Activated CD8-positive, alpha-beta memory T cell treated with anti-CD3 and anti-CD28 coated beads, Interleukin-2, amount 10 ng/mL, durations not matched to agents 7 days and 5 days (primary cell): ENCODE measurements at places on chromosomes 11 and 22. TPM values are rescaled to one million over a fixed set of nuclear protein-coding genes. Genes with fewer than 3 reads are reported as not detected.
A peak's percentile ranks its signal among the peaks of the same experiment; 100 is the strongest.

DNA sequence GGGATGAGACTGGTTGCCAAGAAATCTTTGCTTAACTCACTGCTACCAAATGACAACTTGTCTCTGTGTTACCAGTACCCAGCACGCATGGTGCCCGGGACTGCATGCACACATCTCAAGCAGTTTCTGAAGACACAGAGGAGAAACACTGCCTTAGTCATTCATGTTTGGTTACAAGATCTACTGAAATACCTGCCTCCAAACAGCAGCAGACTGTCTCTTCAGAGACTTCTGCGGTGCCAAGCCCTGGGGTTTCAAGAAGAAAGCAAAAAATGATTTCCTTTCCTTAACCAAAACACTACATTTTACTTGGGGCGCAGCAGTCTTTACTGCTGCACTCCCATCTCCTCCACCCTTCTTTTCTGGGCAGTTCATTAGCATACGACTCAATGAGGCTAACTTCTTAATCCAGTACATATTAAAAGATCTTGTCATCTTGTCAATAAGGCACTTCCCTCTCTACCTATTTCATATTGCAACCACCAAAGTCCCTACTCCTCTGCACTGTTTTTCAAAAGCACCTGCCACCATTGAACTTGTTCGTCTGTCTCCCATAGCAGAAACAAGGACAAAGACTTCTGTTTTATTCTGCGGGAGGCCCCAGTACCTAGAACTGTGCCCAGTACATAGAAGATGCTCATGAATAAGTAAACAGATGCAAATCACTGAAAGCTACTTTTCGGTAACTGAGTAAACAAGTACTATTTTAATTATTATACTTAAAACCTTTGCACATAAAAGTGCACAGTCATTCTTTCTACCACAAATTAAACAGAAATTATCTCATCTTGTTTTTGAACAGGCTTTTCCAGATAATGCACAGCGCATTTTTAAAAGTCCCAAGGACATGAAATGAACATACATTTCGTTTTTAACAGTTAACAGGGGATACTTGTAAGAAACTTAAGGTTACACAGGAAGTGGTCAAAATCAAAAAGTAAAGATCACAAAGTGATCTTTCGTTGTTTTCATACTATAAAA lies 4.0 kb downstream of the NAP1L4 start:
- peak; percentile 55 for DNase-seq

DNA sequence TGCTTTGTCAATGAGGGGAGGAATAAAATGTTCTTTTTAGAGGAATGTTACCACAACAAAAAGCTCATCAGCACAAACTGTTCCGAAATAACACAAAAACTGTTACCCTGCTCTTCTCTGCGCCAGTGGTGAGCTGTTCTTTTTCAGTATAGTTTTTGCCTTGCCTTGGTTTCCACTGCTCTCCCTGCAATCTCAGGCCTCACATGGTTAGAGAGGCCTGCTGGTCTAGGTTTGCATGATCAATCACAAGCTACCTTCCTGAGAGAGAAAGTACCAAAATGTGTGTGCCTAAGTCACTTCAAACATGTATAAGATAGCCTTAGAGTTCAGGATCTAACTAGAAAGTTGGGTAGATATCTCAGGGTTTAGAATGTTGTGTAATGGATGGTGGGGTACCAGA lies 114.6 kb downstream of the STIM1 start:
- DNase-seq: no peak

GRCh38 chr11:95867105-95867504 lies 56.8 kb downstream of the MTMR2 start:
- DNase-seq: no peak

The EXPH5 gene
- total RNA-seq: 0.96 TPM

DNA sequence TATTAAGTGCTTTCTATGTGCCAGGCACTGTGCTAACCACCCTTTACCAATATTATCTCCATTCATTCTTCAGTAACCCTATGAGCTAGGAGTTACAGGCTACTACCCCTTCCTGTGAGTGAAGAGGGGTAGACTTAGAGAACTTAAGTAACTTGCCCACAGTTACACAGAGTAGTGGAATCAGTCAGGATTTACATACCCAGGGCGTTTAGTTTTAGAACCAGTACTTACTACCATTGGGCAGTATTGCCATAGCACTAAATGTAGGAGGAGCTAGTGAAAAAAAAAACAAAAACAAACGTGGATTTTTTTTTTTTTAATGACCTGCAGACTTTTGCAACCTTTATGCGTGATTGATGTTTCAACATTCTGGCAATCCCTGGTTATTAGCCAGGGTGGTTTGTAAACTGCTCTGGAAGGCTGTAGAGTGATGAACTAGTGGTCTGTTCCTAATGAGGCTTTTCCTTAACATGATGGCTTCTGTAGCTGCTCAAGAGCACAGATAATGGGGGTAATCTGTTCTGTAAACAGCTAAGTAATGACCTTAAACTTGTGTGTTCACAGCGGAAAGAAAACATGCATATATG lies 11.4 kb downstream of the TBCEL start:
- no peak for DNase-seq

- DNase-seq: no peak
These were observed 110.8 kb downstream of the WNT7B start for GRCh38 chr22:45866126-45866645.

The TUBA8 gene
- total RNA-seq: 1.7 TPM

- no peak for DNase-seq
These were observed 126.8 kb upstream of the RAG2 start for GRCh38 chr11:36724742-36725385.

The PHETA2 gene
- total RNA-seq: 2.5 TPM

DNA sequence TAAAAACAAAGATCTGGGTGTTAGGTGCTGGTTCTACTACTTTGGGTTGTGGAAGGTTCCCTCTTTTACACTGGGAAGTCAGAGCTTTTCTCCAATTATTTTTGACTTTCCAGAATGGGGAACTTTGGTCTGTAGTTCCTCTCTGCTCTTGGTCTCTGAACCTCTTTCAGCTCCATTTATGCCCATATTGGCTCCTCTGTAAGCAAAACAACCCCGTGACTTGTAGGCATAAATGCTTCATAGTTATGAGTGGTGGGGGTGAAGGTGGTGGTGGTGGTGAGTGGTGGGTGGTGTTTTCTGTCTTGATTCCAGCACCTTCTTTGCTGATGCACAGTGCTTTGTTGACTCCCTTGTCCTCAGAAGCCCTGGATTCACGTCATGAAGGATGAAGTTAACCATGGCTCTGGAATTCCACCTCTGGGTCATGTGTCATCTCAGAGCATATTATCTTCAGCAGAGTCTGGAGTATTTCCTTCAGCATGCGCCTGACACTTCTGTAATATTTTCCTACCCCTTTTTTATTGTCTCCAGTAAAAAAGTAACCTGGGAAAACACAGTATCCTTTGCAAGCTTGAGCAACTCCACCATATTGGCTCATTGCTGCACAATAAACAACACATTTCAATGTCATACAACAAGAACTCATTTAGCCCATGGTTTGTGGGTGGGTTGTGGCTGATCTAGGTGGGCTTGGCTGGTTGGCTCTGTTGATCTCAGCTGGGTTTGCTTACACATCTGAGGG lies 24.1 kb upstream of the GRK3 start:
- no peak for DNase-seq

DNA sequence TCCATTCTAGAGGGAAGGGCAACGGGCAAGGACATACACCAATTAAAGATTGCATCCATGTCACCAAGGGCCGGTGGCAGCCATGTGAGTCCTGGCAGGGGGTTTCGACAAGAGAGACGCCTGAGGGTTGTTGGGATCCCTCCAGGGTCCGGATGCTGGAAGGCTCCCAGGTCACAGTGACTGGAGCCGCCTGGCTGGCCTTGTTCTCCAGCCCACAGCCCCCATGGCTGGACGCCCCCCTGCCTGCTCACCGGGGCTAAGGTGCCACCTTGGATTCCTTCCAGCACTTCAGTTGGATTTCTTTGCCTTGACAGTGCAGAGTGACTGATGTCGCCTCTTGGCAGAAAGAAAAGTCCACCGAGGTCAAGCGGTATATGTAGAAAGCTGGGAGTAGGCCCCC lies 42.6 kb downstream of the ANO1 start:
- DNase-seq: no peak

DNA sequence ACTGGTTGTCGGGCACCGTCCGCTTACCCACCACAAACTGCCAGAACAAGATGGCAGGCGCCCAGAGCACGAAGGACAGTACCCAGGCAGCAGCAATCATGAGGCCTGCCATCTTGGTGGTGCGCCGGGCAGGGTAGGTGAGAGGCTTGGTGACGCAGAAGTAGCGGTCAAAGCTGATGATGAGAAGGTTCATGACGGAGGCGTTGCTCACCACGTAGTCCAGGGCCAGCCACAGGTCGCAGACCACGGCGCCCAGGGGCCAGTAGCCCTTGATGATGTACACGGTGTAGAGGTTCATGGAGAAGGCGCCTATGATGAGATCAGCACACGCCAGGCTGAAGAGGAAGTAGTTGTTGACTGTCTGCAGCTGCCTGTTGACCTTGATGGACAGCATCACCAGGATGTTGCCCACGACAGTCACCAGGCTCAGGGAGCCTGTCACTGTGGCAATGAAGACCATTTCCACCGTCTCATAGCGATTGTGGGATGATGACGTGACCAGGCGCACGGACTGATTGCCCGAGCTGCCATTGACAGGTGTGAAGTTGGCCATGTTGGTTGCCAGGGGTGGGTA lies 4.6 kb downstream of the MDK start:
- no peak for DNase-seq

The MCHR1 gene
- total RNA-seq: not detected

GRCh38 chr22:19180740-19181410 lies 2.3 kb upstream of the SLC25A1 start:
- DNase-seq: no peak

The HBB gene
- total RNA-seq: not detected

The CSRP3 gene
- total RNA-seq: not detected

DNA sequence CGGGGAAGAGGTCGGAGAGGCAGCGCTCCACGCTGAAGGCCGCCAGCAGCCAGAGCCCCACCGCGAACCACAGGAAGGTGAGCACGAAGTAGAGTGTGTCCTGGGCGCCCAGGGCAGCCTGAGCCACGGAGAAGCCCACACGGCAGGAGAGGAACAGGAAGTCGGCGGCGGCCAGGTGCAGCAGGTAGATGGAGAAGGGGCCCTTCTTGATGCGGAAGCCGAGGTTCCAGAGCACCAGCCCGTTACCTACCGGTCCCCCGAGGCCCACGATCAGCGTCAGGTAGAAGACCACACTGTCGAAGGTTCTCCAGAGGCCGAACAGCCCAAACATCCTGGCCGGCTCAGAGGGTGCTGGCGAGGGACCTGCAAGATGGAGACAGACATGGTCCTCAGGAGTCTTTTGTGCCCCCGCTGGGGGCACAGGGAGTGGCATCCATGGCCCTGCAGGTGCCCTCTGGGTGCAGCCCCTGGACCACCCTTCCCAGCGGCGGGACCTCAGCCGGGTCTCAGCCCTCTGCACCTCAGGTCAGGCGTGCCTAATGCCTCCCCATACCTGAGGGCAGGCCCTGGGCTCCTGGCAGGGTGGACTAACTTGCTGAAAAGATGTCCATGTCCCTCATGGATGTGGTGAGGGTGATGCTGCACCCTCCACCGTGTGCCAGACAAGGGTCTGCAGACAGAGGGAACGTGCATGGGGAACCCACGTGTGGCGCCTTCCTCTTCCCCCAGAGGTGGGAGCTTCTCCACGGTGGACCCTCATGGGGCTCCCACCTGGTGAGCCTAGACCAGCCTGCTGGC lies at the start of gene MRGPRG:
Gene MRGPRG, minus strand, starts transcription at position 331 of the 798 bp plus-strand sequence. Its CDS starts 0 bp downstream, at position 331.
- no peak for DNase-seq

The CRYAB gene
- total RNA-seq: not detected

- DNase-seq: no peak
These were observed 311.5 kb downstream of the MN1 start for GRCh38 chr22:27490080-27490479.

GRCh38 chr11:41826085-41826484 lies 366.6 kb upstream of the LRRC4C start:
- no peak for DNase-seq

The MUC5B gene
- total RNA-seq: not detected

DNA sequence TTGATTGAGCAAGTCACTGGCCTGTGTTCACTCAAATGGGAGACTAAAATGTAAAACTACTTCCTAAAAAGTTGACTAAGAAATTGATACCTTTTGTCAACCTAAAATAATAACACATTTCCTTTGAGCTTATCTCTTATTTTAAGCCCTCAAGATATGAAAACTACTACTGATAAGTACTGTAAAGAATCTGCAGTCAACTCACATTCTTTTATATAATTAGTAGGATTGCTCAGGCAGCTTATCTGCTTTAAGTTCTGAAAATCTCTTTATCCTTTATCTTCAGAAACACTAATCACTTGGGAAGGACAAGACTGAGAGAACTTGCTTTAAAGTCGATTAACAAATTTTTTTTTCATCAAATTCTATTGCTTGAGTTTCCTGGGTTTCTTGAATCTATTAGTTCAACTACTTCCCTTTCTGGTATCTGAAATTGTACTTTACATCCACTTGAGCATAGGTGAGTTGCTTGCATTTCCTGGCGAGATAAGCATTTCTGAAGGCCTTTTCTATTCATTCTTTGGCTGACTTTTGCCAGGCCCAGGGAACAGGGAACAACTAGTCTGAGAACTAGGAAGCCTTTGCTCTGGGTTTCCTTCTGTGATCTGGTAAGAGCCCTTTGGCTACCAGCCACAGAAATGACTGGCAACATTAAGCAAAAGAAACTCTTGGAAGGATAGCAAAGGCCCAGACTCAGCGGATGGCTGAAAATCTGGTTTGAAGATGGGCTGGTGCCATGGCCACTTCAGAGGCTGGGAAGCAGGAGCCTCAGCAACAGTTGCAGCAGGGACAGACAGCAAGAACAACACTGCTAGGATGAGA lies 19.3 kb upstream of the CSRP3 start:
- DNase-seq: no peak

The IRAG1 gene
- total RNA-seq: not detected

- DNase-seq: peak; percentile 33
These were observed 594.6 kb downstream of the TBC1D22A start for GRCh38 chr22:47357086-47357485.

- DNase-seq: no peak
These were observed 27.2 kb downstream of the PHLDB1 start for GRCh38 chr11:118634431-118635236.

The SYCE3 gene
- 0.96 TPM for total RNA-seq

The OR2AG2 gene
- total RNA-seq: not detected

DNA sequence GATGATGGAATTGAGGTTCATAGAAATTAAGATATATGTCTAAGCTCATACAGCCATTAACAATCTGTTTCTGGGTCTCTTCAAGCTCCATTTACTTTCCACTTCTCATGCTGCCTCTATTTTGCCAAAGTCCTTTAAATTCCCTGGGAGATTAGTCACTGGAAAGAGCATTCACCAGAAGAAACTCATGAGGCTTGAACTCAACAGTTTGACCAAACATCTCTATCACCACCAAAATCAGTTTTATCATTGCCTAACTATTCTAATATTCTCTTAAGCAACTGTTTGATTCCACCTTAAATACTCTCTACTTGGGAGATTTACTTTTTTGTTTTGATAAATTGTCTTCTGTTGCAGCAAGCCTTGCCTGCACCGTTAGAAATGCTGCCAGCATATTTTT lies 881.3 kb downstream of the KCNA4 start:
- no peak for DNase-seq

GRCh38 chr11:134557571-134558257 lies 145.7 kb upstream of the B3GAT1 start:
- peak; percentile 21 for DNase-seq

The SCGB2A2 gene
- total RNA-seq: not detected

The PLAAT5 gene
- 0.26 TPM for total RNA-seq

The MUC6 gene
- not detected for total RNA-seq

- DNase-seq: no peak
These were observed 128.3 kb downstream of the CRYBB2 start for GRCh38 chr22:25347752-25348102.
